ENCODE measurements at places on chromosomes 12 and 14.

- no peak for DNase-seq
Observed at GRCh38 chr12:44357494-44357893, 518.6 kb downstream of the NELL2 start.

DNA sequence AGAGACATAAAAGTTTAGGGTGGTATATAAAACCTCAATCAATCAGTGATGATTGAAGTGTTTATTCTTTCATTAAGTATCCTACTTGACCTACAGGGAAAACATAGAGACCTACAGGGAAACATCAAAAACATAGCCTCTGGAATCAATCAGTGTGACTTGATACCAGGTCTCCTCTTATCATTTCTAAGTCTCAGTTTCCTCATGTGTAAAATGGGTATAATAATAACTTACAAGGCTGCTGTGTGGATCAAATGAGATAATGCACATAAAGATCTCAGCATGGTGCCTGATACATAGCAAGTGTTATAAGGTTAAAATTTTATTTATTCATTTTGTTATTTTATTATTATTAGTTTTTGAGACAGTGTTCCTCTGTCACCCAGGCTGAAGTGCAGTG lies 22.2 kb upstream of the GNPTAB start:
- no peak for DNase-seq

DNA sequence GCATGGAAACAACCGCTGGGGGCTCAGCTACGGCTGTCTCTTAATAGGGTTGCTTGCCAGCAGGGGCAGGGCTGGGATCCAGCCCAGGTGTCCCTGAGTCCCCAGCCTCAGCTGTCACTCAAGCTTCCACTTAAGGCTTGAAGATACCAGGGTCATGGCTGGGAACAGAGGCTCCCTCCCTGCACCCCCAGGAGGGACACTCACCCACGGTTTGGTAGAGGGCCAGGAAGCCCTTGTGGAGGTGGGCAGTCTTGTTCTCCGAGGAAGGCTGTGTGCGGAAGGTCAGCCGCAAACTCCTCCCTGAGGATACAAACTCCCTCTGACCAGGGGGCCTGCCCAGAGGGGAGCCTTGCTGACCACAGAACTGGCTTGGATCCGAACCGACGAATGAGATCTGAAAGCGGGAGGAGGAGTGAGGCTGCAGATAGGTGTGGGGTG lies 7.3 kb downstream of the C1RL start:
- DNase-seq, result no peak

DNA sequence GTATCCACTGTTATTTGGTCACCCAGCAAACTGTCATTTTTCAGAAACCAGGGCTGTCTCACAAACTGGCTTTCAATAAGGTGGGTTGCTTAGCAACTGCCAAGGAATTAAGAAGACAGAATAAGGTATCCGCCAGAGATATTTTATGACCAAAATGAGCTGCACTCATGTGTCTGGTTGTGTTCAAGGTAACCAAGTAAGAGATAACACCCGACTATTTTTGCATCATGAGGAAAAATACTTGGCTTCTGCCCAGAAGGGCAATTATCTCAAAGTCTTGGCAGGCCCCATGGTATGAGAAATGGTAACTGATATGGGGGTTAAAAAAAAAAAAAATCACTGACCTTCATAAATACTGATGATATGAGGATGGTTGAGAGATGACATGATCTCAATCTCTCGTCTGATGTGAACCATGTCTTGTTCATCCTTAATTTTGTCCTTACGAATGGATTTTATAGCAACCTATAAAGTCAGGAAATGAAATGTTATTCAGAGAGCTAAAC lies 32.6 kb downstream of the NUAK1 start:
- DNase-seq, result no peak

DNA sequence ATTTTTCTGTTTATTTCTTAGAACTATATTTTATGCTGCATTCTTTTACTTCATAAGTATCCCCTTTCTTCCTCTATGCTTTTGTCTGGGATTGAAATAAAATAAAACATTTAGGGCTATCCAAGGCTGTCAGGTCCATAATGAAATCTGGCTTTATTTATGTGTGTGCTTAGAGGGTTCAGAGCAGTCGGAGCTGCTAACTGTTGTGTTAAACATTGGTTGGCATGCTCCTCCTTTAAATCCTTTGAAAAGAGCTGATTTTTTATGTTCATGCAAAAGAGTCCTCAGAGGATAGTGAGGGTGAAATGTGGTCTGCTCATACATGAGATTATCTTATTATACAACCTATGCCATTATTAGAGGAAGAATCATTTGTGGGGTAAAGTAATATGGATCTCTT lies 322.3 kb upstream of the E2F7 start:
- no peak for DNase-seq

DNA sequence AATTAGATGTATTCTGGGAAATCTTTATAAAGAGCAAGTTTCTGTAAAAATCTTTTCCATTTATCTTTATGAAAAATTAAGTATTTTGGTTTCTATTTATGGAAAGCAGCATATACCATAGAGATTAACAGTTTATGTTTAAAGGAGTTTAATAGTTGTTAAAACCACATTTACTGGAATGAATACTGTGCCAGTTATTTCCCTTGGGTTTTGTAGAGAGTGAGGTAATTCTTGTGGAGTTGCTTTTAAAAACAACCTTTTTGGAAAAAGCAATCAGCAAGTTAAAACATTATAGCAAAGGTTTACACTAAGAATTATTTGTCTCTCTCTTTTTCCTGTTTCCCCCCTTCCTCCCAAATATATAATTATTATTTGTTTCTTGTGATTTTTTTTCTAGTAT lies 34.9 kb downstream of the AEBP2 start:
- DNase-seq, result no peak

DNA sequence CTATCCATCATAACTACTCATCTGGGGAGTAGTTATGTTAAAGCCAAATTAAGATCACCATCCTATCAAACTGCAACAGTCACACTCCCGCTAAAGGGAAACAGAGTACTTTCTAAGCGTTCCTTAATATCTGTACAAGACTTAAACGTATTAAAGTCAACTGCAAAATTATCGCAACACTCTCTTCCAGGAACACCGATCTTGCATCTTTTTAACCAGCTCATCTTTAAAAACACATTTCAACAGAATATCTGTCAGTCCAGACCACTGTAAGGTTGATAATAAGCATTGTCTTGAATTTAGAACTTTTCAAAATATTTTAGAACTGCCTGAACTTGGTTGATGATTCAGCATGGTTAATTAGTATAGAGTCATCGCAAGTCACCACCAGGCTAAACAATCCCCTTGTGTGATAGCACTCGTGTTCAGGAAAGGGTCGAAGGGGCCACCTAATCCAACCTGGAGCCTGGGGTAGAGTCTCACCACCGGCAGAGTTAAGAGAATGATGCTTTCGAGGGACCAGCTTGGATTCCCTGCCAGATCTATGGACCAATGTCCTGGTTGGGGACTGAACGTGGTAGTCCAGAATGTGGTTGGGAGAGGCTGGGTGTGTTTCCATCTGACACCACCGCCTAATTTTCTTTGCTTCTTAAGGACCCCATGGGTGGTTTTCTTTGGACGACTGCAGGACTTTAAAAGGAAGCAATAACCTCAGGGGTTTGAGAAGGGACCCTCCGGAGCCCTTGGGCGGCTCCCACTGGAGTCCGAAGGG lies 890 bp downstream of the SPTLC2 start:
- DNase-seq, result peak; percentile 8

DNA sequence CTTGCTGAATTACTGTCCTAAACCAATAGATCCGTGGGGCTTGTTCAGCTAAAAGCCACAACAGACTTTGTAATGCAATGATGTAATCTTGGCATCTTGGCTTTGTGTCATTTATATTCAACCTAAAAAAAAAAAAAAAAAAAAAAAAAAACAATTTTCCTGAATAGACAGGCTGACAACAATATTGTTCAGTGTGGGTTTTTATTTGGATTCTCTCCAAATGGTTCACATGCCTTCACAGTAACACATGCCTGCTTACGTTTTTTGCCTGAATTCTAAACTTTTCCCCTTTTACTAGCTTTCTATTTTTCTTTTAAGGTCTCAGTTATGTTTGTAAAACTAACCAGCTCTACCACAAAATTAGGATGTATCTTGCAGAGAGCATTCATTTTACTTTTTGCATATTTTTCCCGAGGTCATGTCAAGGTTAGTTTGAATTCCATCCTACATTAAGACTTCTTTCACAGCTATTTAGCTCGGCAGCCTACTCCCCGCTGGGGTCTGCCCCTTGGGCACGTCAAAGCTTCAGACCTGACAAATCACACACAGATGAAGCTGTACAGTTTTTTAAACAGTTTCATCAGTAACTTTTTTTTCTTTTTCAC lies 213.7 kb upstream of the NPAS3 start:
- DNase-seq, result no peak

GRCh38 chr14:67875175-67876006 lies 55.8 kb downstream of the RAD51B start:
- DNase-seq, result no peak

DNA sequence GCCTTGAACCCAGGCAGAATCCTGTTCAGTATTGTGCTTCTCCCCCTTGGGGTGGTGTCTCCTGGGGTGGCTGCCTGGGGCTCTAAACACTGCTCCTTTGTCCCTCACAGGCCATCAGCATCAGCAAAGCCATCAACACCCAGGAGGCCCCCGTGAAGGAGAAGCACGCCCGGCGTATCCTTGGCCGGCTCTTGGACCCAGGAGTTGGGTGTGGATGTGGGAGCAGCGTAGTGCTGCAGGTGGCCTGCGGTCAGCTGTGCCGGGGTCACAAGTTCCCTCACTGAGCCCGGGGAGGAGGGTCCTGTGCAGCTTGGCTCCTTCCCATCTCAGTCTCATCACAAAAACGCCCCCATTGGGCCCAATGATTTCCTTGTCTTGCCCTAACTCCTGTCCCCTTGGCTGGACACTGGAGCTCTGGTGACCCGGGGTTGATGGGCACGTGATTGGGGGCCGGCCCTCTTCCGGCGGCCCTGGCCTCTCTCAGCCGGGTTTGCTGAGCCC lies 12.7 kb downstream of the HIP1R start:
- DNase-seq, result no peak

GRCh38 chr14:91883753-91884152 lies 16.4 kb upstream of the TC2N start:
- no peak for DNase-seq

- no peak for DNase-seq
Observed at GRCh38 chr14:87883750-87884149, 109.2 kb downstream of the GALC start.

DNA sequence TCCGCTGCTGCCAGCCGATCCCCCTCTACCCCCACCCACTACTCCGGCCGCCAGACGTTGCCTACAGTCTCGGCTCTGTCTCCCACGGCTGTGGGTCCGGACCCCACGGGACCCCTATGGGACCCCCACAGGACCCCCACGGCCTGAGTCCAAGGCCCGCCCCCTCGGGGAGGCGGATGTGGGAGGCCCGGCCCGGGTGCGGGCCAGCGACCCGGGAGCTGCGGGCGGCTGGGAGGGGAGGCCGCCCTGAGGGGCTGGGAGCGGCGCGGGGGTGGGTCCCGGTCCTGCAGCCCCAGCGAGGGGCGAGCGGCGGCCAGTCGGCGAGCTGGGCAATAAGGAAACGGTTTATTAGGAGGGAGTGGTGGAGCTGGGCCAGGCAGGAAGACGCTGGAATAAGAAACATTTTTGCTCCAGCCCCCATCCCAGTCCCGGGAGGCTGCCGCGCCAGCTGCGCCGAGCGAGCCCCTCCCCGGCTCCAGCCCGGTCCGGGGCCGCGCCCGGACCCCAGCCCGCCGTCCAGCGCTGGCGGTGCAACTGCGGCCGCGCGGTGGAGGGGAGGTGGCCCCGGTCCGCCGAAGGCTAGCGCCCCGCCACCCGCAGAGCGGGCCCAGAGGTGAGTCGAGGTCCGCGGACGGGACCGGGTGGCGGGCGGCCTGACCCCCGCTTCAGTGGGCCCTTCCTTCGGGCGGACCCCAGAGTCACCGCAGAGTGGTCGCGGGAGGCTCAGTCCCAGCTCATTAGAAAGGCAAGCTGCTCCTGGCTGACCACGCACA lies at the start of gene ACVRL1:
Gene ACVRL1, plus strand, starts transcription at position 422 of the 773 bp plus-strand sequence. CDS start 4,971 bp downstream, outside the sequence.
- no peak for DNase-seq

DNA sequence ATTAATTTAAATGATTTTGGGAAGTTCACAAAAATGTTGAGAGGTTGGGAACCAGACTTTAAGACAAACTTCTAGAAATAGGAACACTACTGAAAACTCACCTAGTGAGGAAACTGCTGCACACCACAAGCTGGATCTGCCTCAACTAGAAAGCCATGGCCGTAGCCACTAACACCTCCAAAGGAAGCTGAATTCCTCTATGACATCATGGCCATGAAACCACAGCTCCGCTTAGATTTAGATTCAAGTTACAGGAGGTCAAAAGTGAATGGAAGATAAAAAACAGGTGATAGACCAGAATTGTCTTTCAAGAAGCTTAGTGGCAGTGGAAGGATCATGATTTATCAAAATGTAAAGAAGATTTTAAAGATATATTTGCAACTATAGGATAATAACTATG lies 208.8 kb upstream of the ALG10 start:
- no peak for DNase-seq

DNA sequence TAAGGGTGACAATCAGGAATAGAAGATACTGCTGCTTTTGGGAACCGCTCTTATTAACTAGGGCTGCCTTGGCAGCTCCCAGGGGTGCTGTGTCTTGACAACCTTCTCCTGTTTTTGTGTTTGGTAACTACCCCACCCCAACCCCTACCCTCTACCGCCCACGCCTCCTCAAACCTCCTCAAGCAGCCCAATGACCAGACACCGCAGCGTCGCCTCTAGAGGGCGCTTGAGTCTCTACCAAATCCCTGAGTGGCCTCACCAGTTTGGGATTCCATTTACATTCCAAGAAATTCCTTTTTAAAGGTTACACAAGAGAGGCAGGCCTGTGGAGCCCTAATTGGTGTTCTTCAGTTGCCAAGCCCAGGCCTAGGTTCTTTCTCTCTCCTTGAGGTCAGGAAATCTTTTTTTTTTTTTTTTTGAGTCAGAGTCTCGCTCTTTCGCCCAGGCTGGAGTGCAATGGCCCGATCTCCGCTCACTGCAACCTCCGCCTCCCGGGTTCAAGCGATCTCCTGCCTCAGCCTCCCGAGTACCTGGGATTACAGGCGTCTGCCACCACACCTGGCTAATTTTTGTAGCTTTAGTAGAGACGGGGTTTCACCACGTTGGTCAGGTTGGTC lies 72.4 kb upstream of the USP44 start:
- DNase-seq, result no peak

- no peak for DNase-seq
Observed at GRCh38 chr12:100688451-100688864, 106.1 kb upstream of the ANO4 start.

DNA sequence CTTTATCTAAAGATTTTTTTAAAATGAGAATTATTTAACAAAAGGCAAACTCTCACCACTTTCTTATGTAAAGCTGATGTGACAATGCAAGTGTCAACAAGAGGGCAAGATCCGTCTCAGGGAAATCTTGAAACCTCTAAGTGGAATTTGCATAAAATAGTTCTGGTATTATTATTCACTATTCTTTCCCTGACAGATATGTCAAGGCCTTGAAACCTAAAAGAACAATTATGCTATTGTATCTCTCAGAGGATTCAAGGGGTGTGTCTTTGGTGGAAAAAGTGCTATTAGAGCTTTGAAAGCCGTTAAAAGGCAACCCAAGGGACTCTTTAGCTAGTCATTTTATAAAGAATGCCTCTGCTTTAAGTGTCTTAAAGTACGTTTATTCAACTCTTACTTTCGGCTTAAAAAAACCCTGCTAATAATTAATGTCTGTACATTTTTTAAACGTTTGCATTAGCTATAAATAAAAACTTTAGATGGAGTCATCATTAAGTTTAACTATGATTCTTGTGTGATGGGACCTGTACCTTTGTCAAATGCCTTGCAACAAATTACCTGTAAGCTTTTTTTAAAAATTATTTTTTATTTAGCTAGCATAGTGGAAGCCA lies 585.5 kb downstream of the VRK1 start:
- DNase-seq, result no peak
